Activated naive CD4-positive, alpha-beta T cell treated with anti-CD3 and anti-CD28 coated beads, Interleukin-2, amount 50 U/mL, for 72 hours (primary cell): ENCODE measurements at places on chromosomes 12 and 14. TPM values are rescaled to one million over a fixed set of nuclear protein-coding genes. Genes with fewer than 3 reads are reported as not detected.

Gene OAS3
- total RNA-seq: 21.8 TPM

Gene CFAP251
- total RNA-seq: 0.80 TPM

Gene NIN
- total RNA-seq: 29.5 TPM

Gene TMEM121
- 10.2 TPM for total RNA-seq

- no peak for DNase-seq
These were observed 12.9 kb upstream of the ORAI1 start for GRCh38 chr12:121613462-121613861.

- no peak for DNase-seq
These were observed 221.2 kb upstream of the KITLG start for GRCh38 chr12:88801227-88802095.

DNA sequence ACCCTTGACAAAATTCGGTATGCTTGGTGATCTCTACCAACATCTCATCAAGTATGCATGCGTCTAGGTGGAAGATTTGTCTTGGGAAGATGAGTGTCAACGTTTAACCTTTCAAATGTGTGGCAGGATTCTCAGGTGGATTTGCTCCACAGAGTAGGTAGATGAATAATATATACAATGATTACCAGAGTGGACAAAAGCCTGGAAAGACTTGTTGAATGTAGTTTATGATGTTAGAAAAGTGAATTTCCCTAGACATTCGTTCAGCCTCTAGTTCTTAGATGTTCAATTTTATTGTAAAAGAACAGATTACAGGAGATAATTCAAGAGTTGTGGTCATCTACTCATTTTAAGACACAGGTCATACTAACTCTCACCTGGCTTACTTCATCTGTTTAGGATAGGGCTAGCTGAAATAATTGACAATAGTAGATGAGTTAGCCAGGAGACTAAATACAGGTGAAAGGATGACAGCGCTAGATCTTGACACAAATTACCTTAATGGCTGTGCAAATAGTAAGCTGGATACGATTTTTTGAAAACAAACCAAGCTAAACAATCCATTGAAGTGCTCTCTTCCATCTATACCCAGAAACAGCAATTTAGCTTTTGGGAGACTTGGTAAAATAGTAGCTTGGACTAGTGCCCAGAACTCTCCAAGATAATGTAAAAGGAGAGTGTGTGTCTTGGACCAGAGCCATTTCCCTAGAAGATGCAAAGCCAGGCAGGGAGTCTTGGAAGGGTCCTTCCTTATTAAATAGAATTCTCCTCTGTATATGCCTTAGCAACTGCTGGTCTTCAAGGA, 168.0 kb downstream of the DACT1 start:
- DNase-seq: no peak

DNA sequence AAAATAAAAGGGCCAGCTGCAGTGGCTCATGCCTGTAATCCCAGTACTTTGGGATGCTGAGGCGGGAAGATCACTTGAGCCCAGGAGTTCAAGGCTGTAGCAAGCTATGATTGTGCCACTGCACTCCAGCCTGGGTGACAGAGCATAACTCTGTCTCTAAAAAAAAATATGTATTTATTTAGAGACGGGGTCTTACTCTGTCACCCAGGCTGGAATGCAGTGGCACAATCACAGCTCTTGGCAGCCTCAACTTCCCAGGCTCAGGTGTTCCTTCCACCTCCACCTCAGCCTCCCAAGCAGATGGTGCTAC, 179.3 kb upstream of the ATF7IP start:
- DNase-seq: no peak

GRCh38 chr14:100430571-100430970, 107.4 kb downstream of the SLC25A47 start:
- no peak for DNase-seq

GRCh38 chr12:112820796-112821195, 29.2 kb downstream of the RPH3A start:
- no peak for DNase-seq

DNA sequence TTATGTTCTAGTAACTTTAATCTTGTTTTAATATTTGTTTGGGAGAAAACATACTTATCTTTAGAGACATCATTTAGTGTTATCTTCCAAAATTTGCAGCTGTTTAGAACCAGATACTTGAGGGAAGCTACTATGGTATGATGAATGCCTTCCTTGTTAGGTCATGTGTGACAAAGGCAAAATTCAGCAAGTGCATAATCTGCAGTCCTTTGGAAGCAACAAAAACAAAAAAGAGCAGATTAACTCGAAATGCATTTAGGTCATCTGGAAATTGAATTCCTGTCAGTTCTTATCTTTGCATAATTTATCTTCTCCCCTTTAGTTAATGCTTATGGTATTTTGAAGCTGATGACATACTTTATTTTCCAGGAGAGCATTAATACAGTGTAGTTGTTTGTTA, 3.5 kb downstream of the FBXO34 start:
- no peak for DNase-seq

DNA sequence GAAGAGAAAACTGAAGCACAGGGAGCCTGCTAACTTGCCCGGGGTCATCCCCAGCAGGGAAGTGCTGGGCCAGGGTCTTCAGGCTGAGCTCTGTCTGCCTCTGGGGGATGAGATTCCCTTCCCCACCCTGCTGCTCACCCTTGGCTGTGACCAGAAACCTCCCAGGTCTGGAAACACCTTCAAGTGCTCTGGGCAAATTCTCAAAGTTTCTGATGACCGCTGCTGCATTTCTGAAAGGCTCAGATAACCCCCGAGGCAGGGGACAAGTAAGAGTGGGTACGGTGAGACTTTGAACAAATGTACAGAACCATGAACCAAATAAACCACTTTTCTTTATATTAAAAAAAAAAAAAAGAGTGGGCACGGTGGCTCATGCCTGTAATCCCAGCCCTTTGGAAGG, 41.3 kb downstream of the LTBP2 start:
- no peak for DNase-seq

DNA sequence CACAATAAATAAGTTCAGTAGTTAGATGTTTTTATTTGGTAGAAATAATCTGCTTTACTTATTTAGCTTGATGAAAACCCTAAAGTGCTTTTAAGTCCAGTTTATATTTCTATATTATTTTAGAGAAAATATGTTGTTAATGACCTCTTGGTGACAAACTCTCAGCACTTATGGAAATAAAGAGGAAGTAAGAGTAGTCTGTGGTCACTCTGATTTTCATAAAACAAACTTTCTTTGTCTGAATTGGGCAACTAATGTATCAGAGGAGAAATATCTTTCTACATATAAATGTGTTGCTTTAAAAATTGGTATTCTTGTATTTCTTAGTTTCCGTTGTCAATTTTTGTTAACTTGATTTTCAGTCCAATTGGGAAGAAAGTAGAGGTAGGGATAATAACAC, 878.9 kb upstream of the SEL1L start:
- DNase-seq: no peak

DNA sequence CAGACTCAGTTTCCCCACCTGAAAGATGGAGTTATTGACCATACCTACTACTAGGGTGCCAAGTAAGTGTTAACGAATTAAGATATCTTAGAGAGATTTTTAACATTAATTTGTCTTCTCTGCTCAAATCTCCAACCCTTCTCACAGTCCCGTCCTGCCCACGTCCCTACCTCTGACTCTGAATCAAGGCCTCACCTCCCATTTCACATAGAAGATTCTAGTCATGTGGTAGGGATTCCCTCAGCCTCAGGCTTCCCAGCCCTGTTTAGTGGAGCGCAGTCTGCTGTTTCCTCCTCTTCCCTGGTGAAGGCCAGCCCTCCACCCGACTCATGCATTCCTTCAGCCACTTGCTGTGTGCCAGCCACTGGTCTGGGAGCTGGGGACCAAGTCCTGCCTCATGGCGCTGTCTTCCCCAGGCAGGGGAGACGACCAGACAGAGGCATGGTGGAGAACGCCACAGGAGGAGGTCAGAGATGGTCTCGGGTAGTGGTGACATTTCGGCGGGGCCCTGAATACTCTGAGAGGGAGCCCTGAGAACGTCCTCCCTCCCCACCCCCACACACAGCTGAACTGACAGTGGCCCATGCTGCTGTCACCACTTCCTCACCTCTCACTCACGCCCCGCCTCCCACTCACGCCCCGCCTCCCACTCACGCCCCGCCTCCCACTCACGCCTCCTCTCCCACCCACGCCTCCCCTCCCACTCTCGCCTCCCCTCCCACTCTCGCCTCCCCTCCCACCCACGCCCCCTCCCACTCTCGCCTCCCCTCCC, 38.8 kb downstream of the TMEM63C start:
- no peak for DNase-seq
